Right ventricle myocardium inferior (tissue), 1 donor: ENCODE measurements at places on chromosomes 4 and X.

DNA sequence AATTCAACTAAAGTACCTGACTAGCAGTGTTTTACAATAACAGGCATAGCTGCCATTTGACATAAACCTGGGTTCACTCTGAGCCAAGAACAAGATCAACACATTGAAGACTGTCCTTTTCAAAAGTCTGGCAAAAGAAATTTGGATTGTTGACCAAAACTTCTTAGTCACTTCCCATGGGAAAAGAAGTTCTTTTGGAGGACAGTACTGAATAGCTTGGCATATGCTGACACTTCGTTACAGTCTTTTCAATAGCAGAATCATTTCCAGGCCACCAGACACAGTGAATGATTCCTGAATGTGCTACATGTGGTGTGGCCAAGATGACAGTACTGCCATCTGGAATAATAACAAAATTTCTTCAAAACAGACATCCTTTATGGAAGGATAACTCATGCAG is 560.3 kb downstream of the GRID2 start:
- DNase-seq = no peak

GRCh38 chrX:24242649-24243175 is 71.2 kb downstream of the SUPT20HL2 start:
- peak; percentile 53 for DNase-seq

DNA sequence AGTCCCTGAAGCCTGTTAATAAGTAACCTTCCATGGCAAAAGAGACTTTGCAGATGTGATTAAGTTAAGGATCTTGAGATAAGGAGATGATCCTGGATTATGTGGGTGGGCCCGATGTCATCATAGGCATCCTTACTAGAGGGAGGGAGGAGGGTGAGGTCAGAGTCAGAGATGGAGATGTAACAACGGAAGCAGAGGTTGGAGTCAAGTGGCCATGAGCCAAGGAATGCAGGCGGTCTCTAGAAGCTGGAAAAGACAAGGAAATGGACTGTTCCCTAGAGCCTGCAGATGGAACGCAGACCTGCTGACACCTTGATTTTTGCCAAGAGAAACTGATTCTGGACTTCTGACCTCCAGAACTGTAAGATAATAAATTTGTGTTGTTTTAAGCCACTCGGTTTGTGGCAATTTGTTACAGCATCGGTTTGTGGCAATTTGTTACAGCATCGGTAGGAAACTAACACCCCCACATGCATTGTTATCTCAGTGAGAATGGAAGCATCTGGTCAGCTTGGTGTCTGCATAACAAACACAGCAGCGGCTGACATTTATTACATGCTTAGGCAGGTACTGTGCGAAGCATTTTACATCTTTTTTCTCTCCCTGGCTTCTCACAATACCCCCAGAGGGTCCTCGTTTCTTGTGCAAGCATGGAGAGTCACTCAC is 55.6 kb downstream of the CLDN34 start:
- DNase-seq = no peak

DNA sequence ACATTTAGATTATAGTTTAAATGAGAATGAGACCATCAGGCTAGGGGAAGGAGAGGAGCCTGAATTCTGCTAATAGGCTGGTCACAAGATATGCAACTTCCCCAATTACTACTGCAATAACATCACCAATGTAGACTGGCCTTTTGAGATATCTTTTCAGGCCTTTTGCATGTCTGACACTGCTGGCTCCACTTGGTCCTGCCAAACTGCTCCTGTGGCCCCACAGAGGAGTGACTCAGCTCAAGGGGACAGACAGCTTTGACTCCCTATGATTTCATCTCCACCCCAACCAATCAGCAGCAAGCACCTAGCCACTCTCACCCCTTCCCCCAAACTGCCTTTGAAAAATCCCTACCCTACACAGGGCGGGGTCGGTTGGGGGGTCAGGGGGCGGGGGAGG is 22.8 kb downstream of the GPRIN3 start:
- DNase-seq = no peak

- DNase-seq = no peak
These were observed 19.5 kb upstream of the PCSK1N start for GRCh38 chrX:48854898-48855297.

- DNase-seq = no peak
These were observed 737.1 kb downstream of the FAT4 start for GRCh38 chr4:126051689-126052424.
